Activated T-helper 1 cell treated with anti-CD3 and anti-CD28 coated beads, Interleukin-12 subunit alpha, Interleukin-12 subunit beta, Interleukin-2, Interleukin-4 antibody, amounts not matched to agents 30 ng/mL and 10 ng/mL and 1 ng/mL, durations not matched to agents 14 hours and 24 hours and 36 hours (primary cell): ENCODE measurements at places on chromosomes 1 and 21. TPM values are rescaled to one million over a fixed set of nuclear protein-coding genes. Genes with fewer than 3 reads are reported as not detected.

DNA sequence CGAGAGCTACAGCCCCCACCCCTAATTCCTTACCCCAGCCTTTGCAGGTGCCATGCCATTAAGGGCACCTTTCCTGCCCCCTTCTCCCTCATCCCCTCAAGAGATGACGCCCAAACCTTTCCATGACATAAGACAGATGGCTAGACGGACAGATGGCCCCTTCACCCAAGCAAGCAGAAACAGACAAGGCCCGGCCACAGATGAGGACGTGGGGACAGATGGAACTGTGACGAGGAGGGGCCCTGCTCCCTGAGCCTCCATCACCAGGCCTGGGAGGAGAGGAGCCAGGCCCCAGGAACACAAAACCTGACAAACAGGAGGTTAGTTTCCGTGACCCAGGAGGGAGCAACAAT, 24.7 kb upstream of the PEF1 start:
- DNase-seq: no peak

- DNase-seq: no peak
These were observed 23.9 kb downstream of the TTC34 start for GRCh38 chr1:2777424-2778219.

DNA sequence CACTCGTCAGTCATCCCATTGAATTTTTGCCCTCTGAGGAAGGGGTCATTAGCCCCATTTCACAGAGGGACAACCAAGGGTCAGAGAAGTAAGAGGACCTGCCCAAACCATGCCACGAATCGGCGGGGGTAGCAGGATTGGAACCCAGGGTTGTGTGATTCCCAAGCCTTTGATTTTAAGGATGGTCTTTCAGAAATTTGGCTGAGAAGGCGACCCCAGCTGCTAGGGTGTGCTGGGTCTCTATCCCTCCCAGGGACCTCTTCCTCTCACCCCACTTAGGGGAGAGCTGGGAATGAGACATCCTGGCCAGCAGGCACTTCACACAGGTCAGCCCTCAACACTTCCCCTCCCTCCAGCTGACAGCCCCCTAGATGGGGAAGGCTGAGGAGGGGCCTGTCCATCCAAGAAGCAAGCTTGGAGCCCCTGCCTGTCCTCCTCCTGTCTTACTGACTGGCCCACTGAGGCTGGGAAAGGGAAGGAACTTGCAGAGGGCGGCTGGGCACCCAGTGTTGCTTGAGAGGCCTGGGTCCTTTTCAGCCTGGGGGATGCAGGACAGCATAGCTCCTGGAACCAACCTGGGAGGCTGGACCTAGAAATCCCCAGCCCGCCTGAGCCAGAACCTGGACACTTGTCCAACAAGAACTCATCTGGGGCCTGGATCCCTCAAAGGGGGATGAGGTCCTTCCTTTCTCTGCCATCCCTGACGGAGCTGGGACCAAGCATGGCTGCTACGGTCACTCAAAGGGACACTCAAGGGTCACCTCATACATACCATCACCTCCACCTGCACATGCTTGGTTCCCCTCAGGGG, 1.7 kb downstream of the SDC3 start:
- DNase-seq: no peak

- DNase-seq: no peak
These were observed 22.8 kb downstream of the ALG14 start for GRCh38 chr1:95049935-95050334.

DNA sequence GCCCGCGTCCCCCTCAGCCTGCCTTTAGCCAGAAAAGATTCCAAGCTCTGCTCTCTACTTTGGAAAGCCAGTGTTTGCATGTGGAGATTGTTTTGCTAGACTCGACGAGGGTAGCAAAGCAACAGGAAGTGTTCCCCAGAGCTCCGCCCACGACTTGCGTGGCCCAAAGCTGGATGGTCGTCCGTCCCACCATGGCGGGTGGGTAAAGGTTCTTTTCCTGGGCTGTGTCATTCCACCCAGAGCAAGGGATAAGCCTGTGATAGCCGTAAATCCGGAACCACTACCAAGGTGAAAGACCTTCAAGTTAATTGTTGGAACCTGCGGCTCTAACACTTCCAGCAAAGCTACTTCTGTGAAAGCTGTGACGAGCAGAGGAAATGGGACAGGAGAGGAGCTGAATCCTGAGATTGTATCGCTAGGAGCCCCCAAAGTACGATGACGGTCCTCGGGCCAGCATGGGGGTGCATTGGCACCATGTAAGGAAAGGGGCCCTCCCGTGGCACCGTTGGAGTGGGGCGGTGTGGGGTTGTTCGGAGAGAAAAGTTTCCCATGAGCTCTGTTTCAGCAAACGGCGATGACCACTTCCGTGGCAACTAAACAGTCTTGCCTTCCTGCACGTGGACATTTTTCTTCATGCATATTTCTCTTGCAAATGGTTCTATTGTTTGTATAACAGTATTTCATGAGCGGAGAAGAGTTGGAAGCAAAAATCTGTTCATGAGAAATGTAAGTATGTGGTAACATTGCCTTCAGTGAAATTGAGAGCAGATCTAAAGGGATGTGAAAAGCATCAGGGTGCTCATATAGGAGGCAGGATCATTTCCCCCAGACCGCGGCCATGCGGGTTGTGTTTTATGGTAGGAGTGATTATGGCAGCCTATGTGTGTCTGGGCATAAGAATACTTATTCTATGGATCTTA, 8.4 kb downstream of the MX2 start:
- peak; percentile 26 for DNase-seq

The FCRL4 gene
- not detected in 2 replicates for total RNA-seq

The POU3F1 gene
- 1.5 and 1.8 TPM in 2 replicates for total RNA-seq
